ENCODE measurements at places on chromosomes 4 and X.

GRCh38 chr4:150061086-150061776 lies 17.0 kb upstream of the DCLK2 start:
- no peak for DNase-seq

DNA sequence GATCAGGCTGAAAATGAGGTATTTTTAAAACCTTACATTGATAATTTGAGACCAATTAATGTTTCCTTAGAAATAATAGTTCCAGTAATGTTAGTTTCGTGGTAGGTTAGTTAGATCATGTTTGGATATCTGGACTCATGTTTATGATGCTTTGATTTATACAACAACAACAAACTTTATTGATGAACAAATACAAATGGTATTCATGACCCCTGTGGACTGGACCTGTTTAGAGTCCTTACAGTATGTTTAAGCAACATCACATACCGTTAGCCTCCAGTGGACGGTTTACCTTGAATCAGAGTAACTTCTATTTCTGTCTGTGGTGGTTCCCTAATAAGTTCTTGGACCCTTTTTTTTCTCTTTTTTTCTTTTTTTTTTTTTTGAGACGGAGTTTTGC lies 18.0 kb downstream of the ZRSR2 start:
- no peak for DNase-seq

DNA sequence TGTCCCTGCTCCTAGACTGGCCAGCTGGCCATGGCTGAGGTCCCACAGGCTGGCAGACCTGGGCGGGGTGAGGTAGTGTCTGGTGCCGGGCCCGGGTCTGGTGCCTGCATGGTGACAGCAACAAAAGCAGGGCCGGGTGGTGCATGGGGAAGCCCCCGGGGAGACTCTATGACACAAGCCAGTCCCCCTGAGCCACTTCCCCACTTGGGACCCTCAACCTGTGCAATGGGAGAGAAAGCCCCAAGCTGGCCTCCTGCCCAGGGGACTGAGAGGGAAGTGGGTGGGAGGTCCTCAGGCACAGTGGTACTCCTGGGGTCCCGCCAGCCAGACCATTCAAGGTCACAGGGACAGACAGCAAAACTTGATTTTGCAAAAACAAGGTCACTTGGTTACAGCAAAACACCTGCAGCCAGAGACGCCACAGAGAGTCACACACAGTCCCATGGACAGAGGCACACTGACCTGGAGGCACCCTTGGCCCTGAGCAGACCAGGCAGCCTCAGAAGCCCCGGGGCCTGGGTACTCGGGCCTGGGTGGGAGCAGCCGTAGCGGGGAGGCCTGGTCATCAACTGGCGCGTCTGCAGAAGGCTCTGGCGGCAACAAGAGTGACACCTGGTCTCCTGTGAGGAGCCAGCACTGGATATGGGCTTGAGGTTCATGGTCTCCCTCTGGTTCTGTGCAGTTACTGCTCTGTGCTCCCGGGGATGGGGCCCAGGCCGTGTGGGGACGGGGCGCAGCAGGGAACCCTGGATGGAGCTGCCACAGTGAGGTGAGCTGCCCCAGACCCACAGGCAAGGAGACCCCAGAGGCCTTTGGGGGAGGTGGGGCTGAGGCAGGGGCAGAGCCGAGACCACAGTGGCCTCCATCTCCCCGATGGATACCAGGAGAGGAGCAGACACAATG lies 60.6 kb downstream of the HTRA3 start:
- no peak for DNase-seq

- DNase-seq = no peak
Measured at GRCh38 chr4:146022541-146022940, 83.9 kb upstream of the ZNF827 start.

- no peak for DNase-seq
Measured at GRCh38 chr4:15149839-15150592, 147.7 kb downstream of the CPEB2 start.

DNA sequence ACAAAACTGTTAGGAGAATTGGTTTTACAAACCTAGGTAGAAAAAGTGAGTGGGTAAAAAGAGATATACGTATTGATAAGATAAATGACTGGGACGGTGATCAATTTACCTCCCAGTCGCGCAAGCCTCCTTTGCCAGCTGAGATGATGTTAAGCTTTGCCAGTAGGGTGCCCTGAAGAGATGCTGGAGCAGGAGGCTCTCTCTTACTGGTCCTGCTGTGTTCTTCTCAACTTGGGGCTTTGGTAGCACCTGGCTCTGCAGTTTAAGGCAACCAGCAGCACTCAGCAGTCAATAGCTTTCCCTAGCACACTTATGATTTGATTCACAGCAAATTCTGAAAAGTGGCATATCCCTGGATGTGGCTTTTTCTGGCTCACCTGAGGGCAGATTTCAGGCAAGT lies 1461.7 kb downstream of the ADGRL3 start:
- DNase-seq = no peak

GRCh38 chr4:53015681-53016080 lies 153.6 kb downstream of the RASL11B start:
- DNase-seq = no peak

DNA sequence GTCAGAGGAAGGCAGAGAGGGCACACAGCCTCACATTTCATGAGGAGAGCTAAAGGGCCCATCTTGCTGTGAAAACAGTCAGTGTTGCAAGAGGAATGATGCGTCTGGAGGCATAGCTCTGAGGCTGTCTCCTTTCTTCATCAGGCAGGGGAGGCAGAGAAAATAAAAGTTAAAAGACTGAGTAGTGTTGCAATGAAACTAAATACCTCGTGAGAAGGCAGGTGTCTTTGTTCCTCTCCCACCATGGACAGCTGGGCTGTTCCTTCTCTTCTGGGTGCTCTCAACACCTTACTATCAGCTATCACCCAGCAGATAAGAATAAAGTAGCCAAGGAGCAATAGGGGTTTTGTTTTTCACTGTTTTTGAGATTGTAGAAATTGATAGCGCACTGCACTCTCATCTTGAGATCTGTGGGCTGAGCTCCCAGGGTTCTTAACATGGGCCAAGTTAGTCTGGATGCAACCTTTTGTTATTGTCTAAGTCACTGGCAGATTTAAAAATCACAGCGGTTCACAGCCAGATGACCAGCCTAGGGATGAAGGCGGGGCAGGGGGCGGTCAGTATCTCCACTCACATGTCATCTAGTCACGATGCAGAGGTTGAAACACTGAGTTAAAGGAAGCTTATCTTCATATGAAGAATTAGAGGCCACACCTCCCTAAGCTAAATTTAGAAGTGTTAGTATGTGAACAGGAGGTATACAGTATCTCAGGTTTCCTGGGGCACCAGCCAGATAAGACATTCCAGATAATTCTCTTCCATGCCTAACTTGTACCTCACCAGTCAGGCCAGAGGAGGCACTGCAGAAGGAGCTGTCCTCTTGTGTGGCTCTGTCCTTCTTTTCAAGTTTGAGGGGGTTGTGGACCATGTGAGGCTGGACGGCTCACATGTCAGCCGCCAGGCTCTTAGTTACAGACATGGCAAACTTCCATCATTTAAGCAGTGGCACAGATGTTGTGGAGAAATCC lies 36.9 kb downstream of the PARM1 start:
- DNase-seq = no peak

DNA sequence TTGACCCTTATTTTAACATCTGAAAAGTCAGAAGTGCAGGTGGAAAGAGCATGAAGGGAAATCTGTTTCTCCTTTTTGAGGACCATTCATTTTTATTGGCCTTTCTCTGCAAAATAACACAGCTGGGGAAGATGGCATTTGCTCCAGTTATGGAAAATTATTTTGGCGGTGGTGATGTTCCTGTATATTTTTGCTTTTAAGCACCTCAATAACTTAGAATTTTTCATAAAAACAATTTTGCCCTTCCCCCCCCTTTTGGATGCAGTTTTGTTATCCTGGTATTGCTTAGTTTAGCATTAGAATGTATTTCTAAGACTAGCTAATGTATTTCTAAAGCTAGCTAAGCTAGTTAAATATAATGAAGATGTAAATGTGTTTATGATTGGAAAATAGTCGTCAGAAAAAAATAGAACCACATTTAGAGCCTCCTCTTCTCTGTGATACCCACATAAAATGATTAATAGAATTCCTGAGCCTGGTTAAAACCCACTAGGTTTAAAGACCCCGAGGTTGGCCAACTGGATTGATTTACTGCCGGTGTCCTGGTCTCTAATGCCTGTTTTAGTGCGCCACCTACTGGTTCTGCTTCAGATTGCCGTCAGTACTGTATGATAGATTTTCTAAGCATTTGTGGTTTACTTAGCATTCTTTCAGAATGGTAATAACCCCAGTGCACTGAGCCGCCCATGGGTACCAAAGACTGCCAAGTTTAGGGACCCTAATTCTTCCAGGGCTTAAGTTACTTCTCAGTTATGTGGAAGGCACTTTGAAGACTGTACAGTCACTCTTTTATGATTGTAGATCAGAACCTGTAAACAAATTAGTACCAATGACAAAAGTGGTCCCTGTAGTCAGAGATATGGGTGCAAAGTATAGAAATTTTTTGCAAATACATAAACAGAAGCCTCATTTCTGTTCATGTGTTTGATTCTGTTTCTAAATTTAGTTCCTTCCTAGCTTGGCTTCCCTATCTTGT lies 11.4 kb downstream of the KLF3 start:
- peak; percentile 71 for DNase-seq

- DNase-seq = no peak
Measured at GRCh38 chrX:132968296-132968949, 10.0 kb upstream of the HS6ST2 start.

DNA sequence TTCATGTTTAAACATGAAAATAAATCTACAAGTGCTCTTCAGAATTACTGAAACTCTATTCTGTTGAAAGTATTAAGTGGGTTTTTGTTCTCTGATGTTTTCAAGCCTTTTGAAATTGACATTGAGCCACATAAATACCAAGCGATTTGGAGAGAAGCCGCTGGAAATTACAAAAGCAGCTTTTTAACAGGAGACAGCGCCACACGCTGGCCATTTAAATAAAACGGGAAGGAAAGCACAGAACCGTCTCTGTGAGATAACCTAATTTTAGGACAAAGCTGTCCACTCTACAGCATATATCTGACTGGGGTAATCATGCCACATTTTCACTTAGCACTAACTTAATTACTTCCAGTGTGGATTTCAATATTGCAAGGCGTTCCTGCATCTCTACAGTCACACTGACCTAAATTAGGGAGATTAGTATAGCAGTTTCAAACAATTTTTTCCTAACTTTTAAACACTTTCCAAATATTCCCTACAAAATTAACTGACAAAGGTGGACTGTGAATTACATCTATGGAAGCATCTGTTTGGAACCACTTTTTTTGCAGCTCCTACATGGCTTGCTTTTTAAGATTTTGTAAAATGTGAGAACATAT lies 6.8 kb upstream of the ANOS1 start:
- no peak for DNase-seq

GRCh38 chrX:118594697-118595420 lies 99.2 kb downstream of the DOCK11 start:
- DNase-seq = no peak

- DNase-seq = no peak
Measured at GRCh38 chrX:100717363-100717762, 14.6 kb downstream of the SYTL4 start.

DNA sequence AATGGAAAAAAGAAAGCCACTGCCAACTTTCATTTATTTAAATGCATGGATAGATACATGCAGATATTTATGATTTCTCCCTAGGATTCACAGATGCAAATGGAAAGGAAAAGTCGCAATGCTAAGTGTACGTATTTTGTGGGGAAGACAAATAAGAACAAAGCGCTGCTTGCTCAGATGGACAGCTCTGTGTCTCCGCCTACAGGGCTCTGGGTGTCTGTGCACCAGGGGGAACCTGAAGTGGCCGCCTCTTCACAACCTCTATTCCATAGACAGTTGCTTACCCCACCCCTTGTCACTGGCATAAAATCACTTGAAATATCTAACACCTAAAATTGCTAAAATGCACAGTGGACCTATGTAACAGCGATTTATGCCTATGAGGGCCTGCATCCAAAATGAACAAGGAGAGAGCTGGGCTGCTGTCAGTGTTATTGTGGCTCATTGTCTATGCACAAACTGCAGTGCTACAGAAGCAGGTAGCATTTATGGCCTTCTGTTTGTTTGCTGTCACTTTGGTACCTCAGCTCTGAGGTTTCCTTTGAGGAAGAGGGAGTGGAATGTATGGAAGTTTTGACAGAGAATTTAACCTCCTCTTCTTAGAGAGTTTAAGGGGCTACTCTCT lies 58.6 kb upstream of the PAGE1 start:
- DNase-seq = no peak

DNA sequence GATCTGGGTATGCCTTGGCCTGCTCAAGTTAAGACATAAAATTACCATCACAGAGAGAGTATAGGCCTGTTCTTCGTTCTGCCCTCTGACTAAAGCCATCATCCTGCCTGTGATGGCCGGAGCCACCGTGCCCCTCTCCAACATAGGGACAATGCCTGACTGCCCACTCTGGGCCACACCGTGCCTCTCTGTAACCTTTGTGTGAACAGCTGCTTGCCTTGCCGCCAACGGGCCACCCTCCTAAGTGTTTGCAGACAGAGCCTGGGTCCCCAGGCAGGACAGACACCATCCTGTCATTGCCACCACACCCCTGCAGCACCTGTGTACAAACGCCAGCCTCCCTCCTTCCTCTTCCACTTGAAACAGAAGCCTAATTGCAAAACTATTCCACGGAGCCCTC lies 298.7 kb upstream of the TENM3 start:
- DNase-seq = no peak

DNA sequence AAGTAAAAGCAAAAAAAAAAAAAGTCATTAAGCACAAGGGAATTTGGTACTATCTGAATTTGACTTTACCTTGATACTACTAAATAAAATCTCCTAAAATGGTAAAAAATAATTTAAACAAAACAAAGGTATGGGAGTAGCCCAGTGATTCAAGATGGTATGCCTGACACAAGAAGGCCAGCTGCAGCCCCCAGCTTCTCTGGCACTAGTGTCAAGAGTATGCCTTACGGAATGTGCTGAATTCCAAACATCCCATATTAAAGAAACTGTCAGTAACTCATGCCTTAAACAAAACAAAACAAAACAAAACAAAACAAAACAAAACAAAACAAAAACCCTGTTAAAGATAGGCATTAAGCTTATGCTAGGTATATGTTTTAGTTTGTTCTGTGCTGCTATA lies 80.8 kb downstream of the RASL11B start:
- no peak for DNase-seq

- DNase-seq = no peak
Measured at GRCh38 chrX:2536141-2536540, 35.4 kb upstream of the DHRSX start.

DNA sequence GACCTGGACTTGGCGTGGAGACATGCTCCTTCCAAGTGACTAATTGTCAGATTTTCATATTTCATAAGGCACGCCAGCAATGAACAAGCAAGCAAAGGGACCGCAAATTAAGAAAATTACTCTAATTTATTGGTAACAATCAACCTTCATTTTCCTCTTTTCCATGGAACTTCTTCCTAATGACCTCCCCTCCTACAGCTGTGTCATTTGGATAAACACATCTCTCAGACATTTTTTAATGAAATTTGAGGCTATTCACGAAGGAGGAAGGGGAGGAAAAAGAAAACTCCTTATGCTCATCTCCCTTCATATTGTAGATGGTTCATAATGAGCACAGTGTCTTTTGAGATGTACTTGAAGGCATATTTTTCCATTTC lies 38.6 kb upstream of the TLR3 start:
- no peak for DNase-seq

GRCh38 chrX:71640002-71640401 lies 21.7 kb upstream of the CXCR3 start:
- no peak for DNase-seq

GRCh38 chr4:128060121-128060698 lies 902 bp upstream of the LARP1B start:
- DNase-seq = no peak
